ENCODE measurements at places on chromosomes 6 and 20.

DNA sequence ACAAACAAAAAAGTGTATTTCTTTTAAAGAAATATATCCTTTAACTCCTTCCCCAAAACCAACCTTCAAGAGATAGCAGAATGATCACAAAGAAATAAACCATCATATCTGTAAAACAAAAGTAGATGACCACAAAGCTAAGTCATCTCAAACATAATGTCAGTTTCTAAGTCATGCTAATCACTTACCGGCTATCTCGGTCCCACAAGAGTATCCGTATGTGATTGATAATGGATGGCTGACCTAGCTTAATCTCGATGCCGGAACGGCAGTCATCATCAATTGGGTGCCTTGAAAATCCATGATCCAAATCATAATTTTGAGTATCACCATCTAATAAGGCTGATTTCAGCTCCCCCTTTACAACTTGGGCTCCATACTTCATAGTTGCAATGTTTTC, 59.7 kb downstream of the BTBD9 start:
- no peak for DNase-seq

GRCh38 chr6:36655085-36655724, 23.3 kb upstream of the CDKN1A start:
- no peak for DNase-seq

GRCh38 chr6:37897818-37898515, 78.4 kb downstream of the ZFAND3 start:
- DNase-seq, result no peak

DNA sequence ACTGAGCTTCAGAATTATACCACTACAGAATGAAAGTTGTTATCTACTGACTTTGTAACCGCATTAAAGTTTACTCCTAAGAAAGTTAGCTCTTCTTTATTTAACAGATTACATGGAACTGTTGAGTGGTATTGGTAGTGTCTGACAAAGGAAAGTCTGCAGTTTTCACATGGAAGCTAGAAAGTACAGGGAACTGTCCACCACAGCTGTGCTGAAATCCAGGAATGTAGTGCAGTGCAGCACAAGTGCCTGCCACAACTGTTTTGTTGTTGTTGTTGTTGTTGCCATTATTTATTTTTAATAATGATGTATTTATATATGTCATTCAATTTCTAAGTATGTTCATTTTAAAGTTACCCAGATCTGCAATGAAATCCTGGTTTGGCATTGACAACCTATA, 464.9 kb downstream of the TBC1D32 start:
- no peak for DNase-seq

DNA sequence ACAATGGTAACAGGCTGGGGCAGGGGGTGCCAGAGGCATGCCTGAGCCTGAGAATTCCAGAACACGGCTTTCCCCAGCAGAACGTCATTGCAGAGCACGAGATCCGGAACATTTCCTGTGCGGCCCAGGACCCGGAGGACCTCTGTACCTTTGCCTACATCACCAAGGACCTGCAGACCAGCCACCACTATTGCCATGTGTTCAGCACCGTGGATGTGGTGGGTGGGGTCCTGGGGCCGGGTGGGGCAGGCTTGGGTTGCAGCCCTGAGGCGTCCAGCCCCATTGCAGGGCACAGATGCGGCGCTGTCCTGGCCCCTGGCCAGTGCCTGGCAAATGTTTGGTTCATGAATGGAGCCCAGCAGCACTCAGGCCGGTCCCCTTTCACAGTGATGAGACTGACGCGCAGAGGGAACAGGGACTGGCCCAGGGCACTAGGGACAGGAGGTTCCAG, 57.1 kb downstream of the TCP11 start:
- DNase-seq, result no peak

GRCh38 chr20:20606050-20606449, 106.4 kb downstream of the RALGAPA2 start:
- DNase-seq, result no peak

DNA sequence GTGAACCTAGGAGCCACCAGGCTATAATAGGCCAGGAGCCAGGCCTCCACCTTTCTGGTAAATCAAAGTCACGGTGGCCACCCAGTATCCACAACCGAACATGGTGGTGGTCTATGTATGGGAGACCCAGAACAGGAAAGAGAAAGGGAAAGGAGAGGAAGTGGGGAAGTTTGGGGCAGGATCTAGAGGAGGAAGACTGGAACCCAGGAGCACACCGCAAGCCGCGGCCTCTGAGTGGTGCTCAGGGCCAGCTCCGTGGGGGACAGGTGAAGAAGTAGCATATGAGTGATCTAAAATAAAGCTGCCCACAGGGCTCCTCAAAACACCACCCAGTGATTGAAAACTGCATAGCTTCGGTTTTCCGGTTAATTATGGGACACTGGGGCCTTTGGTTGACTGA, 214.8 kb downstream of the ZDHHC14 start:
- DNase-seq, result no peak

GRCh38 chr6:158175111-158175510, 7.0 kb downstream of the GTF2H5 start:
- no peak for DNase-seq

GRCh38 chr6:104625536-104625935, 234.2 kb downstream of the HACE1 start:
- no peak for DNase-seq

DNA sequence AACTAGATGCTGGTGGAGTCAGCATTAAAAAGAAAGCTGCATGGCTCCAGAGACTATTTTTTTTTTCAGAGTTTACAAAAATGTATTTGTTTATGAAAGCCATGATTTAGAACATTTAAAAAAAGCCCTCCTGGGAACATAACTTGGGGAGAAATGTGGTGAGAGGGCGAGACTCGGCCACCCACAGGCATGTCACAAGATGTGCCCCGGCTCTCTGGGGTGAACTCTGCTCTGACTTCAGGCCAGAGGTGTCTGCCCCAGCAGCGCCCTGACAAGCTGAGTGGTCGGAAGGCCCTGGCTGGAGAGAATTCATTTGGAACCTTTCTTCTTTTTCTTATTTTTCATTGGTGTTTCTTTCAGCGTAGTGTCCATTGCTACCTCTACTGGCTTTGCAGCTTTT, 21.7 kb upstream of the RFPL4B start:
- DNase-seq, result no peak

- DNase-seq, result no peak
These were observed 177.4 kb downstream of the TFAP2A start for GRCh38 chr6:10237298-10238038.

- DNase-seq, result no peak
These were observed 259.4 kb downstream of the GJA1 start for GRCh38 chr6:121694801-121695251.

- DNase-seq, result no peak
These were observed 107.8 kb downstream of the ZFP64 start for GRCh38 chr20:52083627-52084232.

- DNase-seq, result no peak
These were observed 64.3 kb downstream of the ZFP64 start for GRCh38 chr20:52127309-52127708.

DNA sequence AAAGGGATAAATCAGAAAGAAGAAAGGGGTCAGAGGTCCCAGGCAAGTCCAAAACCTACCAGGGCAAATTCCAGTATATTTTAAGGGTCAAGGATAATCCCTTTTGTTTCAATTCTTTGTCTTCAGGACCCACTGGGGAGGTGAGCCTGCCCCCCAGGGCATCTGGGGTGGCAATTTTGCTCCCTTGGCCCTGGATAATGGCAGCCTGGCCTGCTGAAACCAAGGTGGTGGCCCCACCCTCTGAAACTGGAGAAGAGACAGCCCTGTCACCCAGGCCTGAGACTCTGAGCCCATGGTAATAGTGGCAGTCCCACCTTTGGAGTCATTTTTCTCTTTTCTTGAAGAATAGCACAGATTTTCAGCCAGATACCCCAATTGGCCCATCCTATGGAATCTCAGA, 118.1 kb downstream of the C6orf58 start:
- DNase-seq, result no peak

- DNase-seq, result no peak
These were observed 148.3 kb upstream of the AFDN start for GRCh38 chr6:167678102-167679101.

DNA sequence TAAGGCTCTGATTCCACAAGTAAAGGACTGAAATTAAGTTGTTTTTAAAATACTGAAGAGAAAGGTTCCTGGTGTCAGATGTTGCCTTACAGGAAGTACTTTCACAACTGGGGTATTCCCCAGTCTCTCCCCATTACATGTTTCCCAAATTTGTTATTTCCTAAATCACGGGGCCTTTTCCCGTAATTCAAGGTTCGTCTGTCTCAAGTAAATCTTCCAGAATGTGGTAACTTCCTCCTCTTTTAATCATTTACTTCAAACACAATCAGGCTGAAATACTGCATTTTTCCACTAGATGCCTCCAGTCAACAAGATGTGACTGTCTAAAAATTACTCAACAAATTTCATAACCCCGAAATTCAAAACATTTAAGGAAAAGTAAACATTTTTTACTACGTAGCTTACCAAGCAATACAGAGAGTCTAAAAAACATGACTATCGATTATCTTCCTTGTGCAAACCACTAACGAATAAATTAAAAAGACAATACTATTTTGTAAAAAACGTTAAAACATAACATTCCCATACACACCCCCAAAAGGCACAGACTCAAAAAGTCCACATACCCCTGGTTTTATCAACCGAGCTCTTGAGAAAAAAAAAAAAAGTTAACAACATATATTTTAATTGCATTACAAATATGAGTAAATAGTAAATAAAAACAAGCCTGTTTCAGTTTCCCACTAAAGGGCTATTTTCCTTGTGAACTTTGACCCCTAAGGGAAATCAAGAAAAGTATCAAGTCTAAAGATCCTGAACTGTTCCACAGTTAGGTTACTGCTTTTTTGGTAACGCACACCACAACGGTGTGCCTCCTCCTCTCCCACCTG, 1.7 kb downstream of the SOD2 start:
- DNase-seq, result no peak

DNA sequence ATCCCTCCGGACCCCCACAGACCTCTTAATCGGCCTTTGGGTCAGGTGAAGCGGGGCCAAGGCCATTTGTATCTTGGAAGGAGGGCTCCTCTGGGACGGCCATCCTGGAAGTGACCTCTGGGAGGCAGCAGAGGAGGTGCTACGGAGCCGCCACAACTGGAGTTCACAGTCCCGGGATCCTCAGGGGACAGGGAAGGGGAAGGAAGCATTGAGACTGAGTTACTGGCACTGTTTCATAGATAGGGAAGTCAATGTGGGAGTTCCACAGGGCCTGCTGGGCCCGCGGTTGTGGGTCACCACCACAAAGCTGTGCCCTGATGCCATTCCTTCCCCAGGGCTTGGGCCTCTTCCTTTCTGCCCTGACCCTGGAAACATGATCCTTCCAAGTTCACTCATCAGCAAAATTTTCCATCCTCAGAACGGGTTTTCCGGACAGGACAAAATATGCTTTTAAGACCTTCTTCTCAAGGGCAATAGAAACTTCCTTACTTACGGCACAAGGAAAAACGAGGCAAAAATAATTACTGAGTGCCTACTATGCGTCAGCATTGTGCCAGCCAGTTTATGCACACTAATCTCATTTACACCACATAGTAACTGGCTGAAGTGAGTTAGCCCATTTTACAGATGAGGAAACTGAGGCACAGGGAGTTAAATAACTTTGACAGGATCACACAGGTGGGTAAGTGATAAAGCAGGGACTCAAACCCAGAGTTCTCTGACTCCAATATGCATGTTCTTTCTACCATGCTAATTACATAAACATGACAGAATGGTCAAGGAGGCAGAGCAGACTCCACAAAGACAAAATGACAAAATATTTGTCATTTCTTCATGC, 143.8 kb downstream of the UNC5CL start:
- no peak for DNase-seq

DNA sequence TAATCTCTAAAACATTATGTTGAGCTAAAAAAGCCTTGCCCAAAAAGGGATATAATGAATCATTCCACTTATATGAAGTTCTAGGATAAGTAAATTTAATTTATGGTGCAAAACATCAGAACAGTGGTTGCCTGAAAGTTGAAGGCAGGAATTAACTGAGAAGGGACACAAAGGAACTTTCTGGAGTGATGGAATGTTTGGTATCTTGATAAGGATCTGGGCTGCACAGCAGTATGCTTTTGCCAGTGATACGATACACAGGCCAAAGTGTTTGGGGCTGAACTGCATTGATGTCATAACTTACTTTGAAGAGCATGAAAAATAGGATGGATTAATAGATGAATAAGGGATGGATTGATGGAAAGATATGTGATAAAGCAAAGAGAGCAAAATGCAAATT, 146.1 kb upstream of the LRFN2 start:
- DNase-seq, result no peak

DNA sequence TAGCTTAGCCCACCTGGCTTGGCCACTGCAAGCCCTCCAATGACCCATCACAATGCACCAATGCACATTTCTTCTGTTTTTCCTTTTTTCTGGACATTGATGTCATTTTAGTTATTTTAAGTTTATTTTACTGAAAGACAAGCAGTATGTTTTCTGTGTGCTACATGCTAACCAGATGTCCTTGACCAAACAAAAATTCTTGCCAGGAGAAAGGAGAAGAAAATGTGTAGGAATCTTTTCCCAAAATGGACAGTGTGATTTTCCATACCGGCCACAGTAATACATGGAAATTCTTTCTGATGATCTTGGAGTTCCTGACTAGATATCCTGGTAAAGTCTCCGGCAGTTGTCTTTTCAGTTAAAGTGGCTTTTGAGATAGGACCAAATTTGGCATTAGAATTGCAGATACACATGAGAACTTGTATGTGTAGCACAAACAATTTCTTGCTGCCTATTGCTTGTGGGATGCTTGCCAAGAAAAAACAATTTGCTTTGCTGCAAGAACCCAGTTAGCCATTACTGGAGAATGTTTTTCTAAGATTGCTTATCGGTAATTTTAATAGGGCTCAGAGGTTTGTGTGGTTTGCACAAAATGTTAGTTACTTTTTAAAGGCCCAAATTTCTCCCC, 696.5 kb upstream of the CITED2 start:
- DNase-seq, result no peak

DNA sequence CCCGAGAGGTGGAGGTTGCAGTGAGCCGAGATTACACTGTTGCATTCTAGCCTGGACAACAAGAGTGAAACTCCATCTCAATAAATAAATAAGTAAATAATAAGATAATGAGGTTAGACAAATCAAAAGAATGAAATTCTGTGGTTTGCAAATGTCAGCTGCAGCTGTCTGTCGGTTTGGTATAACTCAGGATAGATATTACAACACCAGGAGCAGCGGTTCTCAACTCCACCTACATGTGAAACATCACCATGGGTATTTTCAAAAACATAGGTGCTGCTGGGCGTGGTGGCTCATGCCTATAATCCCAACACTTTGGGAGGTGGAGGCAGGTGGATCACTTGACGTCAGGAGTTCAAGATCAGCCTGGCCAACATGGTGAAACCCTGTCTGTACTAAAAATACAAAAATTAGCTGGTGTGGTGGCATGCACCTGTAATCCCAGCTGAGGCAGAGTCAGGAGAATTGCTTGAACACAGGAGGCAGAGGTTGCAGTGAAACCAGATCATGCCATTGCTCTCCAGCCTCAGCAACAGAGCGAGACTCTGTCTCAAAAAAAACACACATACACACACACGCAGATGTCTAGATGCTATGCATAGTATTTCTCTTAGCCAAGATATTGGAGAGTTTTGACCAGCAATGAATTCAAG, 126.1 kb upstream of the LAMP5 start:
- DNase-seq, result no peak

GRCh38 chr20:32112841-32113240, 3.3 kb downstream of the TM9SF4 start:
- DNase-seq, result no peak
